ENCODE measurements at places on chromosomes 11 and 22. TPM values are rescaled to one million over a fixed set of nuclear protein-coding genes. Genes with fewer than 3 reads are reported as not detected.

Gene CSNK2A3
- 0.51 TPM for polyA plus RNA-seq

Gene HBG2
- polyA plus RNA-seq = not detected

Gene C22orf15
- polyA plus RNA-seq = not detected

Gene TCN1
- polyA plus RNA-seq = not detected

Gene TIMM10
- polyA plus RNA-seq = 63.1 TPM

Gene RNF141
- 13.2 TPM for polyA plus RNA-seq

Gene BARX2
- polyA plus RNA-seq = 12.2 TPM

Gene PSMD13
- 144 TPM for polyA plus RNA-seq

Gene OR5T2
- not detected for polyA plus RNA-seq

- DNase-seq = no peak
These were observed 9.0 kb upstream of the FLRT1 start for GRCh38 chr11:64026575-64027205.

DNA sequence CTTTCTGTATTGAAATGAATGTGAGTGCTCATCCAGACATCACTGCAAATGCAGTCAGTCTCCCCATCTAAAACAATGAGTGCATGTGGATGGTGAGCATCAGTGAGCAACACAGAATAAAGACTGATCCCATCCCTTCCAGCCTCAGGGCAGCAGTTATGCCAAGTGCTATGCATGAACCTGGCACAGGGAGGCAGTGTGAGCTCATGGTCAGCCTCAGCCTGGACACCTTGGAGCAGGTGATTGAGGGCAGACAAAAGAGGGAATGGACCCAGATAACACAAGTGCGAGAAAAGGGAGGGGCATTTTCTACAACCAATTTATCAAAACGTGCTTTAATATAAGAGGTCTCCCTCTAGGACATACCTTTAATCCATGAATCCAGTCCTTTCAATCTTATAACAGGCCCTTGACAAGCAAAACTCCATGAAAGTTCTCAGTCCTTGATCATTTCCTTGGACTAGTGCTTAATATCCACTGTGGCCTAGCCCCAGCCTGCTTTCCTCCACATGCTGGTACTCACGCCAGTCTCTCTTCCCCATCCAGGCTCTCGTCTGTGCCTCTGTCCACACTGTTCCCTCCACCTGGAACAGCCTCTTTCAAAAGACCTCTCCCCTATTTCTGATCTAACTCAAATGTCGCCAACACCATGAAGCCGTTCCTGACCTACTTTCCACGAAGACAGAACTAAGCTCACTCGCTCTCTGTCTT, 50.5 kb upstream of the LRRC55 start:
- peak; percentile 24 for DNase-seq

GRCh38 chr11:120750647-120751549, 239.3 kb downstream of the GRIK4 start:
- DNase-seq = no peak

DNA sequence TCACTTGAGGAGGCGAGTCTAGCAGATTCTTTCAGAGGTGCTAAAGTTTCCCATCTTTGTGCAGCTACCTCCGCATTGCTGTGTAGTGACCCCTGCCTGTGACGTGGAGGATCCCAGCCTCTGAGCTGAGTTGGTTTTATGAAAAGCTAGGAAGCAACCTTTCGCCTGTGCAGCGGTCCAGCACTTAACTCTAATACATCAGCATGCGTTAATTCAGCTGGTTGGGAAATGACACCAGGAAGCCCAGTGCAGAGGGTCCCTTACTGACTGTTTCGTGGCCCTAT, 8.9 kb upstream of the SAMM50 start:
- DNase-seq = no peak

DNA sequence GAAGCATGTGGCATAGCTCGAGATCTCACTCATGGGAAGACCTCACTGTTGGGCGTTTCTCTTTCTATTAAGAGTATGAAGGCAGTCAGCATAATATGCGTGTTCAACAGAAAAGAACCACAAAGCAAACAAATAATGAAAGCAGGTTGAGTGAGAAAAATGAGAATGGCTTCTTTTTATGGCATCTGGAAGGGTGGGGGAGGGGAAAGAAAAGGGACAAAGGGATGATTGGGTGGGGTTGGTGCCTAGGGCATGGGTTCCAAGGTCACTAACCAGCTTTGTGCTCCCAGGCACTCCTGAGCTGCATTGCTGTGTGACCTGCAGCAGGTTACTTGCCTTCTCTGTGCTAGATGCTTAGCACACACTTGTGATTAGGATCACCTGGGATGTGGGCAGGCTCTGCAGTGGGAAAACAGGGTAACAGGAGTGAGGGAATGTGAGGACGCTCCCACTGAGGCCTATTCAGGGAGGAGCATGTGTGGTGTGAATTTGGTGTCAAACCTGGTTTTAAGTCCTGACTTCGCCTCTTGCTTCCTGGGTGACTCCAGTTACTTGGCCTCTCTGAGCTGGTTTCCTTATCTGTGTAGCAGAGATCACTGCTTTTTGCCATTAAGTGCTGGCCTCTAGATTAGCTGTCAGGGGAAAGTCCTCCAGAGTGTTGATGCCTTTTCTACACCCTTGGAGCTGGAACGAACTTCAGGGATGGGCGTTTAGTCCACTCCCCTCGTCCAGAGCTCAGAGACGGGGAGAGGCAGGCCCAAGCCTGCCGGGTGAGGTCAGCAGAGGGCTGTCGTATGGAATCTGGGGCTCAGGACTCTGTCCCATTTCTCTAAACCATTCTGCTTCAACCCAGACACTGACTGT, 74.8 kb downstream of the KIAA1671 start:
- peak; percentile 79 for DNase-seq

GRCh38 chr22:24146194-24146616, 35.1 kb upstream of the SUSD2 start:
- DNase-seq = peak; percentile 79

GRCh38 chr11:86337227-86337626, 35.2 kb downstream of the HIKESHI start:
- no peak for DNase-seq

- no peak for DNase-seq
These were observed 46.6 kb upstream of the CTSC start for GRCh38 chr11:88384004-88384668.

- DNase-seq = no peak
These were observed 12.4 kb downstream of the C11orf21 start for GRCh38 chr11:2289350-2289749.

DNA sequence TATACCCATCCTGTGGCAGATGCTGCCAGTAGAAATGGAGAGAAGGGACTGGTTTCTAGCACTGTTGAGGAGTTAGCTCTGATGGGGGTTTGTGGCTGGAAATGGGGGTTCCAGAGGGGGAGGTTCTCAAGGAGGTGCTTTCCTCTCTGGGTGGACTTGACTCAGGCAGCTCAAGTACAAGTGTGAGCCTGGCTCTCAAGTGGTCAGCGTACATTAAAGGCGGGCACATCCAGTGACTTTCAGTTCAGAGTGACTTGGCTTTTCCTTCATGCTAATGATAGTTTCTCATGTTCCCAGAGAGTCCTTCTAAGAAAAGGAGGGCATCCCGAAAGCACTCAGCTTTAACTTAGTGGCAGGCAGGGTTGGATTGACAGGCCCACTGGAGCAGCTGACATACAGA, 58.9 kb upstream of the HORMAD2 start:
- no peak for DNase-seq

DNA sequence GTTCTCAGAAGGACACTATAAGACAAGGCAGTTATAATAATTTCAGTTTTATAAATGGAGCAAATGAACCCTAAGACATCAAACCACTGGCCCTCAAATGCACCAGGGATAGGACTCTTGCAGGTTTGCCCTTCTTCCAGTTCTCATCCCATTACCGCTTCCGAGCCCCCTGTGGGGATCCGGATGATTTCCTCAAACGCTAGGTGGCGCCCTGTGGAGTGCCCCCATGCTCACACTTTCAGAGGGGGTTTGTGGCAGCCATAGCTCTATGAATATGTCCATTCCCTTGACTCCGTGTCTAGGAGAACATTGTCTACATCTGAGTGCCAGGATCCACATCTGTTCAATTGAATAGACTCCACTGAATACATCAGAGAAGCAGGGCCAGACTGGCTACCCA, 816.3 kb downstream of the NTM start:
- no peak for DNase-seq

DNA sequence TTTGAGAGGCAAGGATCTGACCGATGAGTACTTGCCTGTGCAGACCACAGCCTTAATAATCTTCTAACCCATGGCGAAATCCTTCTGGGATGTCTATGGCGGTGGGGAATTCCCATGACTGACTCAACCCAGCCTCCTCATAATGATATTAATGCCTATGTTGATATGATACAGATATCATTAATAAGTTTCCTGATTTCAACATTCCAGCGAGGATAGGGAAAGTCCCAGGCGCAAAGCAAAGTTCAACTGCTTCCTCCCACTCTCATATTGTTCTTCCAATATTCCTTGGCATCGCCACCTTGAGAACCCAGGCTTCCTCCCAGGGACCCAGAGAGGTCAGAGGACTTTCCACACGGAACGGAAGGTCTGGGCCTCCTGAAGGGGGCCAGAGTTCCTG, 110.3 kb upstream of the TMEM45B start:
- peak; percentile 88 for DNase-seq

DNA sequence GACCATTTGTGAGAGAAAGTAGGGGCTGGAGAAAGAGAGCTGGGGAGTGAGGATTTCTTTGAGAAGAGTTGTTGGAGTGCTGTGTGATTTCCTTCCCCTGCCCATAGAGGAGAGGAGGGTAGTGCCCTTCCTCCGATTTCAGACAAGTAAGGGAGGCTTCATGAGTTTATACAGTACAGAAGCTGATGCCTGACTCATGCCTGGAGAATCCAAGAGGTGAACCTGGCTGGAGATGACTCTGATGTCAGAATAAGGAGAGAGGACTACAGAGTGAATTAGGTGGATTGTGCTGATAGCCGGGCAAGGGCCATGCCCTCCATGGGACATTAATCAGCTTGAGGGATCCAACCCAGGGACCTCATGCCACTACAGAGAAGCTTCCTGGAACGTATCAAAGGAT, 91.6 kb downstream of the FAR1 start:
- no peak for DNase-seq

DNA sequence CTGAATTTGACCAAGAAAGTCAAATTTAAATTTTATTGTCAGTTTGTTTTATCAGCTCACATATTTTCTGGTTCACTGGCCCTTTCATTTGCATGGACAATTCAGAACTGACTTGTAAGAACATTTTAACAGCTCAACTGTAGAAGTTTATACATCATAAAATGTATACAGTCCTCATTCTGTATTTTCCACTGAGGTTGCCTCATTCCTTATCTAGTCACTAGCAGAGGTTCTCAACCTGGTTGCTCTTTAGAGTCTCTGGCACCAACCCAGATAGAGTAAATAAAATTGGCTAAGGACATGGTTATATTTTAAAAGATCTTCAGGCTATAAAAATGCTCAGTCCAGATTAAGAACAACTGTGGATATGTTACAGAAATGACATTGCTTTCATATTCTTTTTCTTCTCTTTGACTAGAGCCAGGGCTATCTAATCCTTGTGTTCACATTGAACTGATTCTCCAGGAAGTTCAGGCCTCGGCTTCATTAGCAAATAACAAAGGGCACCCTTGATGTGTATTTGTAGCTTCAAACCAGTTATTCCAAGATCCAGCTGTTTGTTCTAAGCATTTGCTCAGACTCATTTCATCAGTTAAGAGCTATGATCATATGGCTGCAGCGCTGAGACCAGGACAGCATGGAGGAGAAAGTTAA, 782.5 kb downstream of the ETS1 start:
- peak; percentile 82 for DNase-seq

GRCh38 chr11:109223451-109223850, 198.5 kb upstream of the C11orf87 start:
- no peak for DNase-seq

- DNase-seq = peak; percentile 56
These were observed 2.3 kb upstream of the XBP1 start for GRCh38 chr22:28802595-28803123.

DNA sequence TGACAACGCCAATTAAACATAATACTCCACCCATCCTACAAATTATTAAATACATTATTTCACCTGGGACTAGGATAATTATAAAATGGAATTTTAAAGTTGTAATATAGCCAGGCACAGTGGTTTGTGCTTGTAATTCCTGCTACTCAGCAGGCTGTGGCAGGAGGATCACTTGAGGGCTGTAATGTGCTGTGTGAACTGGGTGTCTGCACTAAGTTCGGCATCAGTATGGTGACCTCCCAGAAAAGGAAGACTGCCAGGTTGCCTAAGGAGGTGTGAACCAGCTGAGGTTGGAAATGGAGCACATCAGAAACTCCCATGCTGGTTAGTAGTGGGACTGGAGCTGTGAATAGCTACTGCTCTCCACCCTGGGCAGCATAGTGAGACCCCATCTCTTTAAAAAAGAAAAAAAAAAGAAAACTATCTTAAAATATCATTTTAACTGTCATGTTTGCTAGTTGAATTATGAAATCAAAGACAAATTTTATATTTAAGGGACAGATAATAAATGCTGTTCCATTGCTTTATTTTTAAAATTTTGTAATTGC, 28.0 kb downstream of the PPP6R2 start:
- DNase-seq = no peak

DNA sequence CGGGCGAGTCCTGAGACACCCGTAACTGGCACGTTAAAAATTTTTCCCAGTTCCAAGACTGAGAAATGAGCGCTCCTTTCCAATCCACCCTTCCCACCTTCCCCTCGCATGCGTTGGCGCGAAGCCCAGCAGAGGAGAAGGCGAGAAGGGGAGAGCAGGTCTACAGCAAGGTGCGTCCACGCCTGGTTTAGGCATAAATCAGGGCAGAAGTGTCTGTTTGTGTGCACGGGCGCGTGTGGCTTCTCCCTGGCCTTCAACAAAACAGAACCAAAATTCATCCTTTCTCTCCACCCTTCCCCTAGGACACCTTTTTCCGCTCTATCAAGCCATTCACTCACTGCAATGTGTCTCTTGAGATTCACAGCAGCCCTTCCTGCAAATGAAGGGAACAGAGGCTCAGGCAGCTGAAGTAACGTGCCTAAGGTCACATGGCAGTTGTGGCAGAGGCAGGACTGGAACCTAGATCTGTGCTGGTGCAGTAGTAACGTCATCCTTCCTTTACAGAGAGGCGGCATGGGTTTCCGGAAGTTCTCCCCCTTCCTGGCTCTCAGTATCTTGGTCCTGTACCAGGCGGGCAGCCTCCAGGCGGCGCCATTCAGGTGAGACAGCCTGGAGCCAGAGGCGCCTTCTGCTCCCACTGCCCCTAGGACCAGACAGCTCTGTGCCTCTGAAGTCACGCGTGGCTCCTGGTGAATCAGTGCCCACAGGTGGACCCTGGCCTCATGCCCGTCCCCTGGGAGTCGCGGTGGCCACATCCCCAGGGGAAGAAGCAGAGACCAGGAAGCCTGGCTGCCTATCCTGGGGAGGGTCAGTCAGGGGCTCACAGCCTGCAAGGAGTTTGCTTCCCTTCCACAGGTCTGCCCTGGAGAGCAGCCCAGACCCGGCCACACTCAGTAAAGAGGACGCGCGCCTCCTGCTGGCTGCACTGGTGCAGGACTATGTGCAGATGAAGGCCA, 1.1 kb downstream of the CALCB start:
- DNase-seq = peak; percentile 71

DNA sequence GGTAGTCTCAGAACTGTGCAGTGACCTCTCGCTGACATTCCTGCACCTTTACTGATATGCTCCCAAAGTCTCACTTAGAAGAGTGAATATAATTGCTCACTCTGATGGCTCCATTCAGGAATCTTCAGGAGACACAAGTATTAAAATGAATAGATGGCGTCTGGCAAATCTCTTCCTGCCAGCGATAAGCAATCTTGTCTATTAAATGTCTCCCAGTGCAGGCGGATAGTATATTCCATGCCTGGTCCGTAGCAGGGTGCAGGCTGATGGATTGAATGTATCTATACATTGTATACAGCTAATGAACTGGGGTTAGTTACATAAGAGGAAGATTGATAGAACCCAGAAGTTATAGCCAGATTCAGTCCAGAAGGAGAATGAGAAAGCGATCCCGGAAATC, 575.3 kb downstream of the NTM start:
- no peak for DNase-seq

- peak; percentile 9 for DNase-seq
These were observed 178.0 kb downstream of the DSCAML1 start for GRCh38 chr11:117618982-117619355.

Measured in small intestine (tissue), 16 donors.